Anterior cingulate cortex (tissue), 58 donors: ENCODE measurements at places on chromosomes 1 and 21.

DNA sequence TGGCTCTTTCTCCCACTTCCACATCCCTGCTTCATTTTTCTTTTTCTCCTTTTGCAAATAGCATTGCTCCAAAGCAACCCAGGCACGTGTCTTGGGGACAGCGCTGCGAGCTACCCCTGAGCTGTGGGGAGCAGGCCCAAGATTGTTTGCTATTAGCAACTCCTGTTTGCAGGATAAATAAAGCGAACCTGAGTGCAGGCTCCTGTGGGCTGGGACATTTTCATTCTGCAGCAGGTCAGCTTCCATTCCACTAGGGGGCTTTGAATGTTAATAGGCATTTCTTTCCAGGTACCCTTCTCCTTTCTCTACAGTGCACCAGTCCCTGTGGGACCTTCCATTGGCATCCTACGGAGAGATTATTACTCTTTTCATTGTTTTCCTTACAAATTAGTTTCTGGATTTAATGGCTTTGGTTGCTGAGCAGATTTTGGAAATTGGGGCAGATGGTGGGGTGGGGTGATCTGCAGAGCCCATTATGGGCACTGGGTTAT, 54.0 kb downstream of the OLFML3 start:
- DNase-seq = no peak

GRCh38 chr21:34132926-34133325, 59.5 kb downstream of the MRPS6 start:
- DNase-seq = no peak

GRCh38 chr21:28317177-28317950, 675.3 kb downstream of the LTN1 start:
- no peak for DNase-seq

GRCh38 chr1:28371010-28371377, 1.5 kb downstream of the PHACTR4 start:
- no peak for DNase-seq

DNA sequence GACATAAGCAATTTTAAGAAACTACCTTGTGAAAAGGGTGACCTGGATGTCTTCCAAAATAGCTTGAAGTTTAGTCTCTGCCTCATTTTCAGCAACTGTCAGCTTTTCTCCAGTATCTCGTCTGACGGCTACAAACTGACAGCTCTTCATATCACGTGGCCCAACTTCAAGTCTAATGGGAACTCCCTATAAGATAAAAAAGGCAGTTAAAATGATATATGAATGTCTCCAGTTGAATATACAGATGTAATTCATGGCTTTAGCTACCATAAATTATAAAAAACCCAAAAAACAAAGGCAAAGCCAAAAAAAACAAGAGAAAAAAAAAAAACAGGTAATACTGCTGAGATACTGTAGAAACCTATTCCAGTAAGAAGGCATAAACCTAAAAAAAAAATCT, 44.9 kb upstream of the SLC30A10 start:
- DNase-seq = no peak

DNA sequence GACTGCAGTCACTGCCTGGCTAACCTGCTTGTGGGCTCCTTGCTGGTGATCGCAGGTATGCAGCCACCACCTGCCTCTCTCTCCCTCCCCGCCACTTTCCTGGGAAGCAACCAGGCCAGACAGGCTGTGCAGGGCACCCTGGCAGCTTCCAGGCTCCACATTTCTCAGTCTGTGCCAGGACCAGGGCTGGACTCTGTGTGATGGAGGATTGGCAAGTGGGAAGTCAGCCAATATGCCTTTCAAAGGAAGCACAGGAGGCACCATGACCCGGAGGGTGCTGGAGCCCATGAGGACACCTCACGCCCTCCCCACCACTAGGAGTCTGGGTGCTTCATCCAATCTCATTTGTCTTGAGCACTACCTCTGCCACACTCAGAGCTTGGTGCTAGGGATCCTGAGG, 15.8 kb upstream of the DISP3 start:
- no peak for DNase-seq

DNA sequence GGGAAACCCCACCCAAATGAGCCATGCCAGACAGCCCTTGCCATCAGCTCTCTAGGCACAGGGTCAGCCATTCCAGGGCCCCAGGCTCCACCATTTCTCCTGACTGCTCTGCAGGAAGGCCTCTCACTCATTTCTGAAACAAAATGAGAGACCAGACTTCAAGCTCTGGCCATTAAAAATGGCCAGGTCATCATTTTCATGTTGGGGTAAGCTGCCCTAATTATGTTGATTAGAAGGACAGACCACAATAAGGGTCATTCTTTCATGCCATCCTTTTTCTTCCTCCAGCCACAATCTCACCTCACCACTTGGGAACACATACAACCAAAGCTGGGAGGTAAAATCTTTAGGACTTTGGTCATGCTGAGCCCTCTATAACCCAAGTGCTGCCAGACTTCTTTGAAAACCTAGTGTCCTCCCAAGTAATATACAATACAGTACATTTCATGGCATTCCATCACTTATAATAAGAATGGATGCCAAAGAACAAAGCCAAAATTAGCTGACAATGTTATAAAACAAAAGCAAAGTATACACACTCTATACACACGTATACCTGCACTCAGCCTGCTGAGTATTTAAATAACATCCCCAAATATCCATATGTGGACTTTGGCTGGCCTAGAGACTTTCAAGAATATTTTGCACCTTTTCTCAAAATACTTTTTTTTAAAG, 22.4 kb upstream of the RBBP5 start:
- DNase-seq = no peak

DNA sequence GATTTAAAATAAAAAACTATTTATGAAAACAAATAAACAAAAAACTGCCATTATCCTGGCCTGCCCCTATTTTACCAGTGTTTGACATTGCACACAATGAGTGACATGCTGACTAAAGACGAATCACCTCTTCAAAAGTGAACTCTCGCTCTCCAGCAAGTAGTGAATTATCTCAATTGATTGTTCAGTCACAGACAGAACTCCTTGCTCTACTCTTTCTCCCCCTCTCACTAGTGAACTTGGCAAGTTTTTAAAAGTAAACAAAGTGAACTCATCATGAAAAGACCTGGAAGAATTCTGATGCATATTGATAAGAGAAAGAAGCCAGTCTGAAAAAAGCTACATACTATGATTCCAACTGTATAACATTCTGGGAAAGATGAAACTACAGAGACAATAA, 4.7 kb upstream of the C1orf52 start:
- no peak for DNase-seq

GRCh38 chr1:223771814-223772770, 59.8 kb downstream of the CAPN2 start:
- no peak for DNase-seq
